Stimulated activated CD4-positive, alpha-beta T cell treated with anti-CD3 and anti-CD28 coated beads, Interleukin-4, amount 100 ng/mL, for 1 hour (primary cell): ENCODE measurements at places on chromosomes 16 and 17.

DNA sequence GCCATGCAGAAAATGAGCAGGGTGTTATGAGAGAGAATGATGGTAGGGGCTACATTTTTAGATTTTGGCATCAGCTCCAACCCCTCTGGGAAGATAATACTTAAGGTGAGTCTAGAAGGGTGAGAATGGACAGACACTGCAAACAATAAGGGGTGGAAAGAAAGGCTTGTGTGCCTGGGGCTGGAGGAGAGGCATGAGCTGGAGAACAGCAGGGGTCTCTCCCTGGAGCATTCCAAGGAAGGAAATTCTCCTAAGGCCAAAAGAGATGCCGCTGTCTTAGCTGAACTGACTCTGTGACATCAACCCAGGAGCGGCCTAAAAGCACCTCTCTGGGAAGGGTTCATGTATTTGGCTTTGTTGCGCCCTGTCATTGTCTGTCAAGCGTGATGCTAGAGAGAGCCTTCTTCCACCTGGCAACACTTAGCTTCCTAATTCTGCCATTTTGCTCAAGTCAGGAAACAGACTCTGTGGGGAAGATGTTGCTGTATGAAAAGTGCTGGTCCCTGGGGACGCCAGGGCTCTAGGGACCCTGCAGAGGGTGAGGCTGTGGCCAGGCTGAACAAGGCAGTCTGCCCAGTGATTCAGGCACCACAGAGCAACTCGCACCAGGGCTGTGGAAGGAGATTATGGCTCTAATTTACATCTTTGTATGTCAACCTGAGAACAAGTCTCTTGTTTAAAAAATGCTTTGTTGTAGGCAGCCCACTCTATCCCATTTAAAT is 225.7 kb downstream of the CBLN1 start:
- no peak for DNase-seq

- DNase-seq, result no peak
Observed at GRCh38 chr17:29357821-29358232, 32.3 kb upstream of the TAOK1 start.

- DNase-seq, result no peak
Observed at GRCh38 chr16:76277460-76278030, 344 bp downstream of the CNTNAP4 start.

DNA sequence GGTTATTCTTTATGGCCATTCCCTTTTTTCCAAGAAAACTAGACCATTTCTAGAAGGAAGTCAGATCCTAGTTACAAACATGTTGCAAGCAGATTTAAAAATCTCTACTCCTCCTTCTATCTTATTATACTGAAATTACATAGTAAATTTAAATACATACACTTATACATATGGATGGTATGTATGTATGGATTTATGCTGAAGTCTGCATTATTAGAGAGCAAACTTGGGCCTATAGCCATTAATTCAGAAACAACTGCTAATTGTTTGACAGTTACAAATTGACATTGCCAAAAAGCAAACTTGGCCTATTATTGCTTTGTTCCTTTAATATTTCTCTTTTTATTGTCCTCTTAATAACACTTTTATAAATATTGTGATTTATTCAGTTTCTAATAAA is 67.1 kb downstream of the NFAT5 start:
- no peak for DNase-seq

- DNase-seq, result no peak
Observed at GRCh38 chr17:12659500-12659899, 6.2 kb upstream of the MYOCD start.

DNA sequence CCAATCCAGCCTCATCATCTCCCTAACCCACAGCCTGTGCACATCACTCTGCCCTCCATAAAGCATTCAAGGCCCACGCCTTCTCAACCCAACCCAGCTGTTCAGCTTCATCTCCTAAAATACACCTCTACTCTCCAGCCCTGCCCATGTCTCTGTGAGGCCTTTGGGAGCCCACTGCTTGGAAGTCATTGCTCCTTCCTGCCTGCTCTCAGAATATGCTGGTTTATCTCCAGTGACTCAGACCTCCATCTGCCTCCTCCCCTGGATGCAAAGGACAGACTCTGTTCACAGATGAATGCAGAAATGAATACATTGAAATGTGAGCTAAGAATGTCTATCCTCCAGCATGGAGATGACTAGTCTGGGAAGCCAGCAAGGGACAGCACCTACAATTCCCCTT is 19.0 kb downstream of the KCNG4 start:
- DNase-seq, result no peak
